Ascending aorta (tissue), 2 donors: ENCODE measurements at places on chromosomes 16 and 17. TPM values are rescaled to one million over a fixed set of nuclear protein-coding genes. Genes with fewer than 3 reads are reported as not detected.

The LAT gene
- total RNA-seq = 53.4 TPM

The C17orf107 gene
- not detected for total RNA-seq

The MT1A gene
- 183 TPM for total RNA-seq

The PRRT2 gene
- 5.0 TPM for total RNA-seq

The SEPHS2 gene
- 22.8 TPM for total RNA-seq

The QPRT gene
- 5.7 TPM for total RNA-seq

The MYH13 gene
- not detected for total RNA-seq

The CARHSP1 gene
- 151 TPM for total RNA-seq

The ARMC5 gene
- total RNA-seq = 10.0 TPM

The MC1R gene
- 13.2 TPM for total RNA-seq

The B3GNT9 gene
- total RNA-seq = 40.7 TPM

DNA sequence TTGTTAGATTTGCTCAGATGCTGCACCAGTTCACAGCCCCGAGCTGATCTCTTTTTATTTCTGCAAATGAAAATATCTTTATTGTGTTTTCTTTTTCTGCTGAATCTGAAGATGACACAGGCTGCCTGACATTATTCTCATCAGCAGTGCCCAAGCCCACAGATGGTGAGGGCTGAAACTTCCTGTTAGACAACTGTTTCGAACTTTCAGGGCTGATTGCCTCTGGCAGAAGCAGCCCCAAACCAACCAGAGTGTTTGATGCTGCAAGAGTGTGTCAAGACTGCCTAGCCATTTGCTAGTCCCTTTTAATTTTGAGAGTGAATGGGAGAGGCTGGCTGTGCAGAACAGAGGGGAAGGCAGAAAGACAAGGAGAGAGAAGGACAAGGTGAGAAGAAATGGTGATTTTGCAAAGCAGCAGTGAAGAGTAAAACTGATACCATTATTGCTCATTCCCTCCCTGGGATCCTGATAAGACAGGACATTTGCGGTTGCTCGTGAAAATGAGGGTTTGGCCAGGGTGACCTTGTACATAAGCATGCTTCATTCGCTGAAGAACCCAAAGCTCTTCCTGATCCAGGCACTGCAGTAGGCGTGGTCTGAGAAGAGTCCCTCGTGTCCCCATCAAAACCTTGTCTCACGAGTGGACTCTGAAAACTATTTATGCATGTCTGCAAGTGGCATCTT, 77.2 kb downstream of the TMEM114 start:
- no peak overlapping the region for H3K27ac ChIP-seq
- no peaks in the 10 kb centered on the region for H3K4me1 ChIP-seq

DNA sequence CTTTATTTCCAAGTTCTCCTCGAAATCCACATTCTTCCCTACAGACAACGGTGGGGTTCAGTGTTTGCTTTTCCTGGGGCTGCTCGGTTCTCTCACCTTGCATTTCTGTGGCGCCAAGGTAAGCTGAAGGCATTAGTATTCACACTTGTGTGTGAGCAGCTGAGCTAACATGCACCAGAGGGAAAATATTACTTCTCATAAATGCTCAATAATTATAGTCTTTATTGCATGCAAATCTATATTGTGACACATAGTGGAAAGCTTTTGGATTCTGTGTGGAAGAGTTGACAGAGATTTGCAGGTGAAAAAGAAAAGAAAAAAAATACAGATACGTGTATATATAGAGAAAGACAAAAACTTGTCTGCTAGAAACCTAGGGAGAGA, 411.8 kb downstream of the MAF start:
- no peaks in the 10 kb centered on the region for H3K27me3 ChIP-seq
- no peak for DNase-seq
- H3K36me3 ChIP-seq = no peaks in the 10 kb centered on the region
- no peak overlapping the region for H3K4me3 ChIP-seq
- no peaks in the 10 kb centered on the region for H3K4me1 ChIP-seq

- no peak overlapping the region for H3K4me3 ChIP-seq
- no peak for DNase-seq
- H3K4me1 ChIP-seq = no peaks in the 10 kb centered on the region
- H3K27ac ChIP-seq = no peak overlapping the region
- H3K27me3 ChIP-seq = no peaks in the 10 kb centered on the region
- no peaks in the 10 kb centered on the region for H3K36me3 ChIP-seq
Observed at GRCh38 chr17:67549820-67550219, 167.9 kb upstream of the NOL11 start.

GRCh38 chr17:69067274-69068047, 6.7 kb upstream of the ABCA9 start:
- no peak overlapping the region for H3K4me3 ChIP-seq
- no peaks in the 10 kb centered on the region for H3K36me3 ChIP-seq
- H3K27ac ChIP-seq = no peak overlapping the region
- no peak for DNase-seq
- H3K4me1 ChIP-seq = no peaks in the 10 kb centered on the region

DNA sequence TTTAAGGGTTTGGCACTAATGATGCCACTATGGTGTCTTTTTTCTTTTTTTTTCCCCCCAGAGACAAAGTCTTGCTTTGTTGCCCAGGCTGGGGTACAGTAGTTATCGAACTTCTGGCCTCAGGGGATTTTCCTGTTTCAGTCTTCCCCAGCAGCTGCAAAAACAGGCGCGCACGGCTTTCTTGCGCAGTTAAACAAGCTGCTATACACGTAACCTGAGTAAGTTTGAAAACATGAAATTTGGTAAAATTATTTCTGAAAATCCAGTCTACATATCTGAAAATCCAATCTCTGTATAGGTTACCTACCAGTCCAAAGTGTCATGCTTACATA, 11.8 kb downstream of the TEX14 start:
- H3K27ac ChIP-seq = no peak overlapping the region
- no peaks in the 10 kb centered on the region for H3K36me3 ChIP-seq
- H3K4me3 ChIP-seq = no peak overlapping the region
- no peaks in the 10 kb centered on the region for H3K4me1 ChIP-seq

DNA sequence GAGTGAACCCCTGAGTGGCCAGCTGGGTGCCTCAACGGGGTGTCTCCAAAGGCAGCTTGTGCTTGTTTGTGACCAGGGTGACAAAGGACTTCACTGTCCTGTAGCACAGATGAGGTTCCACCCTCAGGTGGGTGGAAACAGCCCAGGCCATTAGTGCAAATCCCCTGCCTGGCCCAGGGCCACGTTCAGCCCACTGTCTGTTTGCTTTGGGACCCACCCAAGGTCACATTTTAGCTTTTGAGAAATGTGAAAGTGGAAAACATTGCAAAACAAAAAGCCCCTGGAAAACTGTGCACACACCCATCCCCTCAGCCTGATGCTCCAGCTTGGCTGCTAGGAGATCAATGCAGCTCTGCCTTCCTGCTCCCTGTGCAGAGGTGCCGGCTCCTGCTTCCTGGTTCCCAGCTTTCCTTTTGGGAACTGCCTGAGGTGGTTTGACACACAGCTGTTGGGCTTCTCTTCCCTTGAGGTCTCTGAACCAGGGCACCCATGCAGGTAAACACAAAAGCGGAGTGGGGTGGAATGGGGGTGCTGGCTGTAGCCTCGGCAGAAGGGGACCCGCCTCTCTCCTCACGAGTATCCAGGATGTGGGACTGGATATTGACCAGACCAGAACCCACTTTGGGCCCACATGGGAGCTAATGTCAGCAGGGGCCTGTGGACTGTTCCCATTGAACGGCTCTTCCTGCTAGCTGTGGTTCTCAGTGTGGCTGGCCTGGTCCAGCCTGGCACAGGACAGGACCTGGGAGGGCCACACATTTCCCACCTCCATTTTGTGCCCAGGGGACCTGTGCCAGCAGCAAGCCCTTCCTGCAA, 7.9 kb upstream of the SPHK1 start:
- H3K4me3 ChIP-seq = no peak overlapping the region
- no peaks in the 10 kb centered on the region for H3K36me3 ChIP-seq
- no peaks in the 10 kb centered on the region for H3K27me3 ChIP-seq
- H3K27ac ChIP-seq = no peak overlapping the region
- no peak for DNase-seq
- no peaks in the 10 kb centered on the region for H3K4me1 ChIP-seq

GRCh38 chr17:41792845-41793783, 6.6 kb upstream of the JUP start:
- no peaks in the 10 kb centered on the region for H3K36me3 ChIP-seq
- no peak overlapping the region for H3K27ac ChIP-seq
- H3K4me1 ChIP-seq = peaks cover 13% of the 10 kb centered on the region
- peak overlapping the region; percentile 27 for H3K4me3 ChIP-seq

GRCh38 chr16:85526185-85526974, 86.7 kb upstream of the GSE1 start:
- H3K36me3 ChIP-seq = no peaks in the 10 kb centered on the region
- no peak for DNase-seq
- no peaks in the 10 kb centered on the region for H3K27me3 ChIP-seq
- peaks cover 32% of the 10 kb centered on the region for H3K4me1 ChIP-seq
- H3K27ac ChIP-seq = no peak overlapping the region

- peak overlapping the region; percentile 67 for H3K4me3 ChIP-seq
- H3K4me1 ChIP-seq = peaks cover 4% of the 10 kb centered on the region
- no peaks in the 10 kb centered on the region for H3K27me3 ChIP-seq
- DNase-seq = no peak
Observed at GRCh38 chr17:44005527-44006271, 1.3 kb downstream of the NAGS start.

DNA sequence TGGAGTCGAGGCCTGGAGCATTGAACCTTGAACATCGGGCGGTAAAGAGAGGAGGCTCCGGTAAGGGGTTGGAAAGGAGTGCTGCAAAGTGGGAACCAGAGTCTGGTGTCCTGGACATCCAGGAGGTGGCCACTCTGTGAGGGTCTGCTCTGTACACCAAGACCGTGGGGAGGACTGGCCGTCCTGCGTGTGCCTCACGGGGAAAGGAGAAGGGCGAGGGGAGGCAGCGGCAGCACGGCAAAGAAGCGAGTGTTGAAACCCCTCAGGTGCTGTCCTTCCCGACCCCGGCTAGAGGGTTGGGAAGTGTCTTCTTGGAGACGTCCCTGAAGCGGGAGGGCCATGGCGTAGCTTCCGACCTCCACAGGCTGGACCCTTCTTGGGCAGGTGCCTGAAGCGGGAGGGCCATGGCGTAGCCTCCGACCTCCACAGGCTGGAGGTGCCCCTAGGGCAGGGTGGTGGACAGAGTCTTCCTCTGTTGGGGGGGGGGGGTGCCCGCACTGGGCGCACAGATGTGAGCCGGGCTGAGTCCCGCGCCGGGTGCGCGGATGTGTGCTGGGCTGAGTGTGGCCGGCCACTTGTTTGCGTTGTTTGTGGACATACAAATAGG, 42.0 kb downstream of the FOXK2 start:
- H3K4me3 ChIP-seq = no peak overlapping the region
- H3K4me1 ChIP-seq = peaks cover 3% of the 10 kb centered on the region
- DNase-seq = no peak
- H3K36me3 ChIP-seq = peaks cover 2% of the 10 kb centered on the region

DNA sequence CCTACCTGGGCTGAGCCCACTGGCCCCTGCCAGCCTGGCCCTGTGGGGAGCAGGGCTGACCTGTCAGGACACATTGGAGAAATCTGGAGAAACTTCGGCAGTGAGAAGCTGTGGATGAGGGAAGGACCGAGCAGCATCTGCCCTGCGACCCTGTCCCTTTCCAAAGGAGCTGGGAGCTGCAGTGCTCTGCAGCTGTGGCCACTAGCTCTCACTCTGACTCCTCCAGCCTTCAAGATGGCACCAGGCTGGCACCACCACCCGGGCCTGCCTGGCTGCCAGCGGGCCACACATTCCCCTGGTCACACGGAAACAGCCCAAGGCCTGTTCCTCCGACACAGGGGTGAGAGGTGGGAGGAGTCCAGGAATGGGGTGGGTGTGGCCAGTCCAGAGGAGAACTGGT, 30.1 kb downstream of the CD300LG start:
- DNase-seq = no peak
- no peak overlapping the region for H3K4me3 ChIP-seq
- peaks cover 33% of the 10 kb centered on the region for H3K36me3 ChIP-seq
- H3K4me1 ChIP-seq = no peaks in the 10 kb centered on the region
- H3K27me3 ChIP-seq = no peaks in the 10 kb centered on the region
